C1 segment of cervical spinal cord (tissue), 14 donors: ENCODE measurements at places on chromosomes 4 and X.

DNA sequence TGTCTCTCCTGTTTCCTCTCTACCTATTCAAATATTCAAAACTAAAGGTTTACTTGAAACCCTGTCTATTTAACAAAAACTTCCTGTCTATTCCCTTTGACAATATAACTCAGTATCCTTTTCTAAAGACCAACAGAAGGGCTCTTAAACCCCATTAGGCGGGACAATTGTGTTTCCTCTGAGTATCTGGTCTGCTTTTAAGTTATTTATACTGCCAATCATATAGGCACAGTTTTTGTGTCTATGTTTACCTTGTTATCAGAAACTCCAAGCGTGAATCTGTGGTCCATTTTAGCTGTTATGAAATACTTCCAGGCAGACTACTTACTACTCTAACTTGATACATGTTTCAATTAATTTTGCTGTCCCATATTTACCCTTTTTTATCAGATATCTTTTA, 350.0 kb upstream of the CTSO start:
- no peak for DNase-seq

- DNase-seq, result no peak
Measured at GRCh38 chr4:180336494-180337090, 1906.6 kb upstream of the TENM3 start.

DNA sequence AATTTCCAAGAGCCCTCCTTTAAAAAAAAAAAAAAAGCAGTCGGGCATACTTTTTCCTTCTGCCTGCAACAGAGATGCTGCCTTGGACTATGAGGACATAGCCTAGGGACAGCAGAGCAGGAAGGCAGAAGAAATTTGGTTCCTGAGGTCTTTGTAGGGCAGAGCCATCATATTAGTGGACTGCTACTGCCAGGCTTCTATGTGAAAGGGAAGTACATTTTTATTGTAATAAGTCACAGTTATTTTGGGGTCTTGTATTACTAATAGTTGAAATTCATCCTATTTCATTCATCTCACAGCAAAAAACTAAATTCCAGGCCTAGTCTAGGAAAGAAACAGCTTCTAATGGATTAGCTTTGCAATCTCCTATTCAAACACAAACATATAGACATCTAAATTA, 211.2 kb downstream of the NSUN7 start:
- no peak for DNase-seq

DNA sequence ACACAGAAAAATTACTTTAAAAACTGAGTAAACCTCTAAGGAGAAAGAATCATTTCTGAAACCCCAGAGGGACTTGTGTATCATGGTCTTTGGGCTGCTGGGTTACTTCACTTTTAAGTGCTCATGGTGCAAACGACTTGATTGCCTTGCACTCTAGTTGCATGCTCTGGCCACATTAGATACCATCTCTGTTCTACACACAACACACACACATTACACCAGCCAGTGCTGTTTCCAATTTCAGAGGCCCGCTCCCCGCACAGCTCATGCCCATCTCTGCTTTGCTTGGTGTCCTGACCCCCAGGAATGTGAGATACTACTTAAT, 2.1 kb downstream of the PPP3CA start:
- no peak for DNase-seq

- DNase-seq, result no peak
Measured at GRCh38 chr4:11765849-11766453, 337.3 kb upstream of the HS3ST1 start.

- no peak for DNase-seq
Measured at GRCh38 chr4:94757192-94758140, at the start of gene BMPR1B. Gene BMPR1B (plus strand): TSS chr4:94757955. CDS start chr4:95104425, 346,470 bp downstream.

DNA sequence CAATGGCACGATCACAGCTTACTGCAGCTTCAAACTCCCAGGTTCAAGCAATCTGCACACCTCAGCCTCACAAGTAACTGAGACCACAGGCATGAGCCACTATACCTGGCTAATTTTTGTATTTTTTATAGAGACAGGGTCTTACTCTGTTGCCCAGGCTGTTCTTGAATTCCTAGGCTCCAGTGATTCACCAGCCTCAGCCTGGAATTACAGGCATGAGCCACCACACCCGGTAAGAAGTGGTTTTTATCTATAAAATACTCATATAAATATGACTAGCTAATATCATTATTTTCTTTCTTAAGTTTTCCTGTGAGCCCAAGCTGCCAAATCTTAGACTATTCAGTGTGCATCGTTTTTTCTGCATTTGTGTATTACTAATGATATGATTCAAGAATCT, 4.4 kb downstream of the SCFD2 start:
- DNase-seq, result no peak

GRCh38 chr4:19497705-19498104, 754.0 kb upstream of the SLIT2 start:
- DNase-seq, result no peak

DNA sequence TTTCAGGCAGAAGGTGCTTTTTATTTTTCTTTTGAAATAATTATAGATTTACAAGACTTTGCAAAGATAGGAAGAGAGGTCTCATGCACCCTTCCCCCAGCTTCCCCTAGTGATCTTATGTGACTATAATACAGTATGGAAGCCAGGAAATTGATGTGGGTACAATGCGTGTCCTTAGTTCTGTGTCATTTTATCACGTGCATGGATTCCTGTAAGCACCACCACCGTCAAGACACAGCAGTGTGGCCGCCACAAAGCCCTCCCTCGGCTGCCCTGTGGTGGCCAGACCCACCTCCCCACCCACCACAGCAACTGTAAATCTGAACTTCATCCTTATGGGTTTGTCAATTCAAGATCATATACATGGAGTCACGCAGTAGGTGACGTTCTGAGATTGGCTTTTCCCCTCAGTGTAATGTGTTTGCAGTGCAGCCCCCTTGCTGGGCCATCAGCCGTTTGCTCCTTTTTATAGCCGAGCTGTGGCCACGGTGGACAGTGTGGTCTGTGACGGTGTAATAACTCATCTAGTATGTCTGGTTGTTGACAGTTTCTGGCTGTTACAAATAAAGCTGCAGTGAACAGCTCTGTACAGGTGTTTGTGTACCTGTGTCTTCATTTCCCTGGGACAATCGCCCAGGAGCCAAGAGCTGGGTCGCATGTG, 10.9 kb upstream of the HTRA3 start:
- DNase-seq, result no peak

- no peak for DNase-seq
Measured at GRCh38 chr4:119865389-119865788, 201.3 kb downstream of the MAD2L1 start.

- DNase-seq, result no peak
Measured at GRCh38 chr4:108139089-108139488, 29.6 kb downstream of the LEF1 start.

GRCh38 chrX:109914114-109914849, 88.6 kb upstream of the TMEM164 start:
- DNase-seq, result no peak

DNA sequence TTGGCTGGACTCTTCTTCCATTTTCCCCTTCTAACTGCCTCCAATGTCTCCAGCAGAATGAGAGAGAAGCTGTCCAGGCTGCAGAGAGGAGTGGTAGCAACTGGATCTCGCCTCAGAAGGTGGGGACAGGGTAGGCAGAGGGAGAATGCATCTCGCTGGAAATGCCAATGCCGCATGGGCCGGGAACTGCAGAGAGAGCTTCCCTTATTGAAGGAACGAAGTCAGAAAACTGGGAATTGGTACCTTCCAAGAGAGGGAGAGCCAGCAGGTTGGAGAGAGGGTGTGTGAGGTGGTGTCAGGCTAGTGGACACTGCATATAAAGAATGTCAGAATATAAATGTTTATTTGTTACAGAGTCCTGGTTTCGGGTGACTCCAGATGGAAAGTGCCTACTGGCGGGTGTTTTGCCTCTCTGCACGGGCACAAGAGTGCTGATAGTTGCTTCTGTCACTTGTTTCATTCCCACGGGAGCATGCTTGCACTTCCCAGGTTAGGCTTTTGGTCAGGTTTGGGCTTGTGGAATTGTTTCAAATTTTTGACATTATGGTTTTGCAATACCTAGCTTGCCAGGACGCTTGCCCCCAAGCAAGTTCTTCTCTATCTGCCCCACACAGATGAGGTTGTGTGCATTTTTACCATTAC, 156.8 kb upstream of the STS start:
- DNase-seq, result no peak

- DNase-seq, result no peak
Measured at GRCh38 chrX:131958724-131959123, 64.4 kb upstream of the STK26 start.

DNA sequence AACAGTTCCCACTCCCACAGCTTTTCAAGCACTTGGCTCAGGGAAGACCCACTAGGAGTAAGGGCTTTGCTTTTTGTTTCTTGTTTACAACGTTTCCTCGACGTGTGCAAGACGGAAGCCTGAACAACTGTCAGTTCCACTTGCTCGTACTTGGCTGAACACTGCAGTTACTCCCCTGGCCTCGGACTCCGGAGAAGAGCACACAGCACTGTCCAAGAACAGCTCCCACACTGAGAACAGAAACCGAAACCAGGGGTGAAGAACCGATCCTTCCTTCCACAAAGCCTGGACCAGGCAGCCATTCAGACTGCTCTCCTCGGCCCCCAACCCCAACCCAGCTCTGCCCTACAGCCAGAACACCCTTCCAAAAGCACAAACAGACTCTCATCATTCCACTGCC, 25.5 kb downstream of the IRF2 start:
- peak; percentile 34 for DNase-seq

DNA sequence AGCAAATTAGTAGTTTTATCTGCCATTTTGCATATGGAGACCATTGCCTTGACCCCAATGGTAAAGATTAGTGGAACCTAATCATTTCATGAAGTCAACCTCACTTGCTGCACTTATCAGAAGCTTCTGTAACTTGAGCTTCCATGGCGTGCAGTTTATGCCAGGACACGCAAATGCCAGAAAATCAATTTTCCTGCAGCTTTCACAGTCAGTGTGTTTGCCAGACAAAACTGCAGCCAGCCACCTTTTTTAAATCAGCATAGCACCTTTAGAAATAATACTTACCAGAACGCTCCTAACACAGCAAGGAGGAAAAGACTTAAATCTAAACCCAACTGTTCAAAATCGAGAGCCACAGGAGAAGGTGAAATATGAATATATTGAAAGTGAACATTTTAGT, 265.3 kb downstream of the GRIA3 start:
- no peak for DNase-seq

- DNase-seq, result no peak
Measured at GRCh38 chrX:33252306-33252825, 41.0 kb upstream of the DMD start.

GRCh38 chrX:106802063-106802387, 448 bp upstream of the TBC1D8B start:
- DNase-seq, result no peak

DNA sequence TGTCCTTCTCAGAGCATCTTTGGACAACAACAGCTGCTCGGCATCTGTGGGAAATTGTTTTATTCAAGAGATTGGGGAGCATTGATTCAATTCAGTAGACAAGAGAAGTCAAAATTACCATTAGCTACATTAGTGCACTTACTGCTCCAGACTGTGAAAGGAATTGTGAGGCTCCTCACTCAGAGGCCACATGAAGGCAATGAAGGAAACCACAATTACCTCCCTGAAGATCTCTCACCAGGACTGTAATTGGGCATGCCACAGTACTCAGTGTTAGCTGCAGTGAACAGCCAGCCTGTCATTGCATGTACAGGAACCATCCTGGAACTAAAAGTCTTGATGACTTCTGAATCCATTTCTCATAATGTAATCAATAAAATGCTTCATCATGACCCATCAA, 144.8 kb downstream of the PPA2 start:
- DNase-seq, result no peak

- DNase-seq, result no peak
Measured at GRCh38 chr4:142778900-142779299, 67.2 kb downstream of the INPP4B start.

DNA sequence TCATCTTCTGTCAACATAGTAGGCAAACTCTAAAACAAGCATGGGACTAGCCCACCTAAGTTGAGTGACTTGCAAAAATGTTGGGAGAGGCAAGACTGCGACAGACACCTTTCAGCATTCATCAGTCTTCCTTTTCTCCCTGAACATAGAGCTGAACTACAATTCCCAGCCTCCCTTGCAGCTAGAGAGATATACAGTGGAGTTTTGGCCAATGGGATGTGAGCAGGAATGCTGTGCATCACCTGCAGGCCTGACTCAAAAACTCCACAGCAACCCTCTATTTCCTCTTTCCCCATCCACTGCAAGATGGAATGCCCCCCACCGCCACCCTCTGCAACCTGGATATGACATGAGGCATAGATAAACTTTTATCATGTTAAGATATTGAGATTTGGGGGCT, 66.5 kb downstream of the PDHA1 start:
- no peak for DNase-seq

DNA sequence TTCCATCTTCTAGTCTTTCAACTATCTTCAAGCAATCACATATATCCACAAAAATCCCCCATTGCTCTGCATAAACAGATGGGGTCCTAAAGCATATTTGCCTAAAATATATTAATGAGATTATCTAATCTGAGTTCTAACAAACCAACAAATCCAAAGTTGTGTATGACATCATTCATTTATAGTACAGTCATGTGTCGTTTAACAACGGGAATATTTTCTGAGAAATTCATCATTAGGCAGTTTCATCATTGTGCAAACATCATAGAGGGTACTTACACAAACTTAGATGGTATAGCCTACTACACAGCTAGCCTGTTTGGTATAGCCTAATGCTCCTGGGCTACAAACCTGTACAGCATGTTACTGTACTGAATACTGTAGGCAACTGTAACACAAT, 38.0 kb upstream of the SRD5A3 start:
- DNase-seq, result no peak

DNA sequence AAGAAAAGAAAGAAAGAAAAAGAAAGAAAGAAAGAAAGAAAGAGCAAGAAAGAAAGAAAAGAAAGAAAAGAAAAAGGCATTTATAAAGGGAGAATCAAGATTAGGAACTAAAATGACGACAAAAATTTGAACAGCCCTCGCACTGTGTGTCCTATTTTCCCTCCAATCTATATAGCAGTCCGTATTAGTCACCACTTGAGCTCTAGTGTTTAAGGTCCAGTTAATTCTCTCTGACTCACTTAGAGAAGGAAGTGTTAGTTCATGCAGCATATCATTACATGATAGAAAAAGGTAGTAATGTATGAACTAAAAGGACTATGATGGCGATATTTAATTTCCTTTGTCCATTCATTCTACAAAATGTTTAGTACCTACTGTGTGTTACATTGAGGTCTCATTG, 122.7 kb downstream of the CBLL2 start:
- no peak for DNase-seq

- no peak for DNase-seq
Measured at GRCh38 chr4:56658528-56658927, 22.6 kb downstream of the HOPX start.

GRCh38 chrX:72094894-72095293, 36.8 kb downstream of the RTL5 start:
- no peak for DNase-seq
